ENCODE measurements at places on chromosomes 11 and 22.

- no peak for DNase-seq
Measured at GRCh38 chr22:48310740-48311139, 1516.9 kb downstream of the BRD1 start.

- DNase-seq, result no peak
Measured at GRCh38 chr11:13046637-13047570, 37.8 kb downstream of the RASSF10 start.

DNA sequence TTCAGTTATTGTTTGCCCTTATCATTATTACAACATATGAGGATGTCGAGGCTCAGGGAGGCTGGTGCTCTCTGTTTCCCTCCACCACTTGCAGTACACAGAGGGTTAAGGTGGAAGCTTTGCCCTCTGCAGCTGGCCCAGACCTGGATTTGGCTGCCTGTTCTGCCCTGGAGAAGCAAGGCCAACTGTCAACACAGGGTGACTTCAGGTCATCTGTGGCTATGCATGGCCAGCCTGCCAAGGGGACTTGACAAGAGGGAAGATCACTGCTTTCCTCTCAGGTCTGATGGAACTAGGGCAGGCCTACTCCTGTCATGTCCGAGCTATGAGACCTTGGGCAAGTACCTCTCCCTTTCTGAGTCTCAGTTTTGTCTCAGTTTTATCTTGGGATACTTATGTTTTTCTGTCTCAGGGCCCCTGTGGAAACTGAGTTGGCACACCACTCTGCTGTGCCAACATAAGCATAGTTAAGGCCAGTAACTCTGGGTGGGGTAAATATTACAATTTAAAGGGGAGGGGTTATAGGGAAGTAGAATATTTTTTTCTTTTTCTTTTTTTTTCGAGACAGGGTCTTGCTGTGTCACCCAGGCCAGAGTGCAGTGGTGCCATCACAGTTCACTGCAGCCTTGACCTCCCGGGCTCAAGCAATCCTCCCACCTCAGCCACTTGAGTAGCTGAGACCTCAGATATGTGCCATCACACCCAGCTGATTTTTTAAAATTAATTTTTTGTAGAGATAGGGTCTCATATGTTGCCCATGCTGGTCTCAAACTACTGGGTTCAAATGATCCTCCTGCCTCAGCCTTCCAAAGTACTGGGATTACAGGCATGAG is 2.4 kb upstream of the THRSP start:
- no peak for DNase-seq

DNA sequence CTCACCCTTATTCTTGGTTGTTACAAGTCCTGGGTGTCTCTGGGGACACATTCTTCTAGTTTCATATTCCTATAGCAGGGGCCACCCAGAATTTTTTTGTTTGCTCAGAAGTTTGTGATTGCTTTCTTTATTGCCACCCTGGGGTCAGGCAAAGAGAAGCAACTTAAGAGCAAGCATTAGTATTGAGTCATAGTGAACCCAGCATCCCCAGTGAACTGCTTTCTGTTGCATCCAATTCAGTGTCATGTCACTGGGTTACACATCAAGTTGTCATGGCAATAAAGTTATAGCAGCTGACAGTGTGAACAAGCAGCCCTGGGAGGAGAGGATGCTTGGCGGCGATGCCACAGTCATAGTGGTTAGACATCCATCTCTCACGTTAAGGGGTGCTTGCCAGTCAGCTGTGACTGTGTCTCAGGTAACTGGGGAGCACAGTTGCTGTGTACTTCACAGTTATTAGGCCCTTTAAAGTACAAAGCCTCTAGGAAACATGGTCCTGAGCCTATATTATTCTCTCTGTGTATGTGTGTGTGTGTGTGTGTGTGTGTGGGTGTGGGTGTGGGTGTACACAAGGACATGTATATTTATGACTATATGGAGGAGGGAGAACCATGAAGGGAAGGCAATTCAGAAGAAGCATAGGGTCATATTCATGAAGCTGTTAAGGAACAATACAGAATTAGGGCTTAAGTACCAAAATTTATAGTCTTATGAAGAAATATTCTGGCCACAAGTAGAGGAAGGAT is 52.5 kb downstream of the TRIM44 start:
- no peak for DNase-seq

DNA sequence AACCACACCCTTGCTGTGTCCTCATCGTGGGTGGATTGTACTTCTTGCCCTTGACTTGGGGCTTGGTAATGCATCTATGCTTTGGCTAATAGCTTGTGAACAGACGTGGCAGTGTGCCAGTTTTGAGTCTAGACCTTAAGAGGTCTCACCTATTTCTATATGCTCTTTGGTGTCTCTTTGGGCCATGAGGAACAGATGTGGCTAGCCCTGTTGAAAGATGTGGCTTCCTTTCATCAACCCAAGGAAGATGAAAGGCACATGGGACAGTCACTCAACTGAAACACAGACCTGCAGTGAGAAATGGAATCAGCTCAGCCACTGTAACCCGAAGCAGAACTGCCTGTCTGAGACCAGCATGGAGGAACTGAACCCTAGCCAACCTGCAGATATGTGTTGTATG is 7.9 kb upstream of the NELL1 start:
- no peak for DNase-seq

DNA sequence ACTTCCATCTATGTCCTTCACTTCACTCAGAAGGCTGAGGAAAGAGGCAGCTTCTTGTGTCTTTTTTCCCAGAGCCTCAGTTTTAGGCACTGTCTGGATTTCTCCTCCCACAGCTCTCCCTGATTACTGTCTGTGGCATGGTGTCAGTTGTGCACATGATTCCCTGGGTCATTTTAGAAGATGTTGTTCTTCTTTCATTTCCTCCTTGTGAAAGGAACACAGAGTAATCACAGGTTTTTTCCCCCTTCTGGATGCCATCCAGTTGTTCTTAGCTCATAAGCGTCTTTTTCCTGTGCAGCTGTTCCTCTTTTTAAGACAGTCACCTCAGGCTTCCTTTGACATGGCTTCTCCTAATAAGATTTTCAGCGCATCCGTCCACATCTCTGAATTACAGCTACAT is 212.2 kb downstream of the FAM181B start:
- DNase-seq, result no peak

- DNase-seq, result no peak
Measured at GRCh38 chr22:33896154-33896553, 24.1 kb downstream of the LARGE1 start.

DNA sequence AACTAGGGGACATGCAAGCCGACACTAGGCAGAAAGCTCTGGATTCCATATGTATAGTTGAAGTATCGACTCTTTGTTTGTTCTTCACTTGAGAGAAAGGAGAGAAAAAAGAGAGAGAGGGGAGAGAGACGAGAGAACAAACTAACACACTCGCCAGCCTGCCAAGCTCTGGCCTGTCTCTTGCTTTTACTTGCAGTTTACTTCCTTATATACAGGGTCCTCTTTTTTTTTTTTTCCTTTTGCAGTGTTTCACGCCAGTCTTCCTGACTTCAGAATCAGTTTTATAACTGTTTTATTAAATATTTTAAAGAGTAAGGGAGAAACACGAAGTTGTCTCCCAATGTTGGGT is 19.9 kb downstream of the TEAD1 start:
- no peak for DNase-seq

GRCh38 chr22:24329453-24329852 is 58.8 kb downstream of the SPECC1L start:
- DNase-seq, result no peak

DNA sequence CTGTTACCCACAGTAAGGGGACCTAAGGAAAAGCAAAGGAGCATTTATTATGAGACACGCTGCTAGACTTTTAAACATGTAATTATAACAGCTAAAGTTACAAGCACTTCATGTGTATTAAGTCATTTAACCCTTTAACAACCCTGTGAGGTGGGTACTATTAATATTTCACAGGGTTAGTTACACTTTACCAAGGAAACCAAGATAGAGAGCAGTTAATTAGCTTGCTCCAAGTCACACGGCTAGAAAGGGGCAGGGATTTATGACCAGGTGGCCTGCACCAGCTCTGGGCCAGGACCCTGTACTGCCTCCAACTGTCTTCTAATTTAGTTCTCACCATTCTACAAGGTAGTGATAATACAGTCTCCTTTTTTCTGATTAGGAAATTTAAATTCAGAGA is 74.9 kb downstream of the RPL27A start:
- no peak for DNase-seq

DNA sequence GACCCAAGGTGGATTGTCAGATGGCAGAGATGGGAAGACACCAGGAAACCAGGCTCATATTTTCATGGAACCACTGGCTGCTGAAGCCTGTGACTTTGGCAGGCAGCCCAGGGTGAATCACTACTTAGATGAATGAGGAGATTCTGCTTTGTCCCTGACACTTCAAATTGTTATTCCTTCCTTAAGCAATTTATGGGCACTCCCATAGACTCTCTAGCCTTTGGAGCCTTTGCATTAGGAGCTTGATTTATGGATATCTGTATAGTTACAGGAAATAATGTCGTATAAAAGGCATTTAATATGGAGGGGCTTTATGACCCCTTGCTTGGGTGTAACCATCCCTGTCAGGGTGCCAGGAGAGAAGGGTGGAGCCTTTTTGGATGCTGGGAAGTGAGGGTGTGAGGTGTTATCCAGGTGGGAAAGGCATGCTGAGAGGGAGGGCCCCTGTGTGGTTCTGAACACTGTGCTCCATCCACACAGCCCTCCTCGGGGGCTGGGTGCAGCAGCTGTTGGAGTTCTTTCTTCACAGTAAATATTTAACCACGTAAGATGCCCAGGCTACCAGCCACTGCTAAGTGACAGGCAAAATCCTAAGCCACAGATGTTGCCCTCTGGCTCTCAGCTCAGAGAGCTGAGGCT is 35.3 kb downstream of the IL18 start:
- no peak for DNase-seq

GRCh38 chr11:95888439-95888838 is 35.5 kb downstream of the MTMR2 start:
- no peak for DNase-seq

DNA sequence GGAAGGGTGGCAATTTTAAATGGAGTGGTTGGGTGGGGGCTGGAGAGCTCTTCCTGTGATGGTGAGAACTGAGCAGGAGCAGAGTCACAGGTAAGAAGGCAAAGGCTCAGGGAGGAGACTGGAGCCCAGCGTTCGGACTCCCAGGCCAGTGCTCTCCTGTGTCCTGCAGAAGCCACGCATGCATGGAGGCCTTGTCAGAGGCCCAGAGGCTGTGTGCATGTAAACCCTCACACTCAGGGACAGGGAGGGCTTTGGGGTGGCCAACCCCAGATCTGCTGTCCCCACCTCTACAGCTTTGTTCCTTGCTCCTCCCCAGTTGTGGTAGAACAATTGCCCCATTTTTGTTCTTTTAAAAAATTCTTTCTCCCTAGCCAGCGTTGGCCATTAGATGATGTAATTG is 130.4 kb upstream of the PARVA start:
- DNase-seq, result no peak

GRCh38 chr11:115778928-115779650 is 274.9 kb upstream of the CADM1 start:
- DNase-seq, result no peak

DNA sequence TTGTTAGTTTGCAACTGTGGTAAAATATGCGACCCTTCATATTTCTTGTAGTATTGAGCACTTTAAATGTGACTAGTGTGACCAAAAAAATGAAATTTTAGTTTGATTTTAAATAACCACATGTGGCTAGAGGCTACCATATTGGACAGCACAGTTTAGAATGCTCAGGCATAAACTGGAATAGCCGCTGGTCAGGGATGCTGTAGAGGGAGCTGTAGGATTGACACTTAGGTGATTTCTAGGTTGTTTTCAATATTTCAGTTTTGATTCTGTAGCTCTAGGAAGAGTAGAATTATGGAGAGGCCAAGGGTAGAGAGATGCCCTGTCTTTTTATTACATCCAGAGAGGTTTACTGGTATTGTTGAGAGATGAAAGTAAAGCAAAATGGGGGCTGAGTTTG is 10.8 kb upstream of the VSIG10L2 start:
- no peak for DNase-seq

GRCh38 chr22:27251563-27251962 is 550.0 kb downstream of the MN1 start:
- no peak for DNase-seq
